ENCODE measurements at places on chromosomes 13 and 19. TPM values are rescaled to one million over a fixed set of nuclear protein-coding genes. Genes with fewer than 3 reads are reported as not detected.

The RDH8 gene
- not detected for total RNA-seq

DNA sequence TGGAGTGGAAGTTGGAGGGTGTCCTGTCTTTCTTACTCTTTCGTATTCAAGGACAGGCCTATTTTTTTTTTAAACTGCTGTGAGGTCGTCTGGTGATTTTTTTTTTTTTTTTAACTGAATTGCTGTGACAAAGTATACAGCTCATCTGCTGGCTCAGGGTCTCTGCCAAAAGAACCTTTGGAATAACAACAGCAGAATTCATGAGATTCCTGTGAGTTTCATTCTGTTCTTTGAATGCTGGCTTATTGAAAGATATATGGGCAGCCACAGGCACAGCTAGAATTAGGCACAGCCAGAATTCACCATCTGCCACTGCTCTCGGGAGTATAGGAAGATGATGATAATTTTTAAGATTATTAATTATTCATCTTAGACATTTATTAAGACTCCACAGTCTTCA, 21.4 kb upstream of the FRY start:
- no peak for DNase-seq

GRCh38 chr19:41698746-41699230, 9.6 kb upstream of the CEACAM5 start:
- DNase-seq: no peak

- peak; percentile 99 for DNase-seq
These were observed 509 bp upstream of the HDGFL2 start for GRCh38 chr19:4471403-4472173.

DNA sequence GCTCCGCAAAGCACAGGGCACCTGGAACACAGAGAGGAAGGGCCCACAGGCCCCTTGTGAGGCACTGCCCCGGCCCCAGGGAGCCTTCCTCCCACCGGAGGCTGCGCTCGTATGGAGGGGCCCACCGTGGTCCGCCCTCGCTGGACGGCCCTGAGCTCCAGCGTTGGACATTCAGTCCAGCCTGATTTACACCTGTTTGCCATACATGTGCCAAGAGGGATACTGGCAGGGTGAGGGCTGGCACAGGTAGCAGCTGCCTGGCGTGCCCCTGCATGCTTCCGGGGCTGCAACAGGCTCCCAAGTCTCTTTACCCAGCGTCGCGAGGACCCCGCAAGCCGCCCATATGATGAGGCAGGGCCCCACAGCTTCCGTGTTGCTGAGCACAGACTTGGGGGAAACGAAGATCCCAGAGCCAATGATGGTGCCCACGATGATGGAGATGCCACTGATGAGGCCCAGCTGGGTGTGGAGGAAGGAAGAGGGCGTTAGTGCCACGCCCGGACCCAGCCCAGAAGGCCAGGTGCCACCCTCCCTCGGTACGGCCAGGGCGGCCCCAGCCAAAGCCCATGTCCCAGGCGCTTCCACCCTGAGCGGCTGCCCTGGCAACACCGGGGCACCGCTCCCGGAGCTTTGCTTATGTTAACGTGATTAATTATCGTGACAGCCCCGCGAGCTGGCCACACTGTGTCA, 5.1 kb downstream of the SLC7A9 start:
- DNase-seq: no peak

All from activated CD4-positive, alpha-beta T cell treated with anti-CD3 and anti-CD28 coated beads, Interleukin-2, amount 10 ng/mL, durations not matched to agents 24 days and 14 days (primary cell).